ENCODE measurements at places on chromosomes 13 and 19. TPM values are rescaled to one million over a fixed set of nuclear protein-coding genes. Genes with fewer than 3 reads are reported as not detected.

The NTN5 gene
- total RNA-seq = under 0.01 TPM

GRCh38 chr13:31956980-31957644, 74.5 kb upstream of the FRY start:
- no peak overlapping the region for H3K27ac ChIP-seq
- no peaks in the 10 kb centered on the region for H3K36me3 ChIP-seq
- H3K27me3 ChIP-seq = no peaks in the 10 kb centered on the region

DNA sequence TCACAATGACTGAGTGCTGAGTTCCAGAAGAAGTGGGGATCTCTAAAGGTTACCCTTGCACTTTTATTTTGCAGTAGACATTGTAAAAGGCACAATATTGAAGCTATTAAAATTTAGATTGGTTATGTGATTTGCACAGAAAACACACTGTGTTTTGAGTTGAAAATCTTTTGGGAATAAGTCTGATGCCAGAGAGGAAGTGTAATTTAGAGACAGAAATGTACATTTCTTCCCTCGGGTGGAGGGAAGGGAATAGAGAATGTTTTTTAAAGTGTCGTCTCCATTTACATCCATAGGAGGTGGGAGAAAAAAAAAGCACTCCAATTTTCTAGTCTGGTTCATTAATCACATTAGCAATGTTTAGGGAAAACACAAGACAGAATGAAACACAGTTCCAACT, 465.8 kb downstream of the OLFM4 start:
- no peaks in the 10 kb centered on the region for H3K4me1 ChIP-seq
- no peak for DNase-seq
- no peak overlapping the region for H3K4me3 ChIP-seq
- H3K27ac ChIP-seq = no peak overlapping the region

- peaks cover 32% of the 10 kb centered on the region for H3K36me3 ChIP-seq
- H3K27ac ChIP-seq = no peak overlapping the region
- H3K4me3 ChIP-seq = no peak overlapping the region
- DNase-seq = no peak
- no peaks in the 10 kb centered on the region for H3K27me3 ChIP-seq
- H3K4me1 ChIP-seq = no peaks in the 10 kb centered on the region
Measured at GRCh38 chr19:52230685-52231084, 38.7 kb upstream of the ZNF766 start.

DNA sequence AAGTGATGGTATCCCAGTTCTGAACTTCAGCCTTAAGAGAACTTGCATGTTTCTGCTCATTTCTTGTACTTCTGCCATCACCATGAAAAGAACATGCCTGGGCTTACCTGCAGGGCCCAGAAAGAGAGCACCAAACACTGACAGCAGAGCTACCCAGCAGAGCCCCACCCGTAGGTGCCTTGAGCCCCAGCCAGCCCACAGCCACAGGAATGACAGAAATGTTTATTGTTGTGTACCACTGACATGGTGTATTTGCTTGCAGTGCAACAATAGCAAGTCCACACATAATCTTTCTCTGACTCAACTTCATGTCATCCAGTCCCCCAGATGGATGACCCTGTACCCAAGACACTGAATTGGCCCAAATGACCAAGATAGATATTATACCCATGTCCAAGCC, 195.2 kb downstream of the TSHZ3 start:
- H3K27ac ChIP-seq = no peak overlapping the region
- no peaks in the 10 kb centered on the region for H3K4me1 ChIP-seq
- H3K27me3 ChIP-seq = no peaks in the 10 kb centered on the region
- H3K36me3 ChIP-seq = no peaks in the 10 kb centered on the region

Data from esophagus muscularis mucosa (tissue), 4 donors.